Jurkat, Clone E6-1 (cell line): ENCODE measurements at places on chromosomes 5 and 9.

DNA sequence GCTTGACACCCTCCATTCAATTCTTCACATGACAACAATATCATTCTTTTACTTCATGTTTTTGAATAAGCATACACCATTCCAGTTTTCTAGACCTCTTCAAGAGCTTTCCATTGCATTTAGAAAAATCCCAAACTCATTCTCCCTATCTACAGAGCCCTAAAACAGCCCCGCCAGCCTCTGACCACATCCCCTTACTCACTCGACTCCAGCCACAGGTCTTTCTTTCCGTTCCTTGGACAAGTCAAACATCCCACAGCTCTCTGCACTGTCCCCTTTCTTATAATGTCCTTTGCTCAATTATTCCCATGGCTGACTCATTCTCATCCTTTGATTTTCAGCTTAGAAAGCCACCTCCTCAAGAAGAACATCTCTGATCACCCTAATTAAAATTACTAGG lies 38.2 kb downstream of the TTC39B start:
- DNase-seq = no peak

DNA sequence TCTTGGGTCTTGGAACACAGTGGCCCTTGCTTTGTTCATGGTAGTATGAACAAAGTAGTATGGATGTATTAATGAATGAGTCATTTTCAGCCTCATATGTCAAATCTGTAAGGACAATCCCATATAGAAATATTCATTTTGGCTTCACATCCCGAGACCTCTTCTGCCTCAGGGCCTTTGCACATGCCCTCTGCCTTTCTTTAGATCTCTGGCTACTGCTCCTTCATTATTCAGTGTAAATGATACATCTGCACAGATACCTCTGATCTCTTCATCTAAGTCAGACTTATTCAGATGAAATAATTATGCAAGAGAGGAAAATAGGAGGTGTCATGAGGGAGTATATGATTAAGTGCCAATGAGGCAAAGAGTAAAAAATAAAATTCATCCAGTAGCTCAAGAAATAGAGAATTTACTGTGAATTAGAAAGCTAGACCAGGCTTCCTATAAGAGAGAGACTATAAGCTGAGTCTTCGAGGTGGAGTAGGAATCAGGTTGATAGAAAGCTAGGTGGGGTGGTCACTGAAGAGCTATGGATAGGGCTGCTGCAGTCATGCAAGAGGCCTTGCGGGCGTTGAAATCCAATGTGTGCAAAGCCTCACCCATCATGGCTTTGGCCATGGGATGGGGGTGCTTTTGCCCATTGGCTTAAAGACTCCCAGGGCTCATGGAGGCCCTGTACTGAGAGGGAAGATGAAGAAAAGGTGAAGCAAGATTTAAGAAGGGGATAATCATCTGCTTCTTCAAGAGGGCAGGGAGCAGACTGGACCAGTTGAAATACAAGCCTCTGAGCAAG lies 3.7 kb upstream of the TTLL11 start:
- no peak for DNase-seq

GRCh38 chr9:132588501-132589147 lies 6.2 kb downstream of the BARHL1 start:
- no peak for DNase-seq

DNA sequence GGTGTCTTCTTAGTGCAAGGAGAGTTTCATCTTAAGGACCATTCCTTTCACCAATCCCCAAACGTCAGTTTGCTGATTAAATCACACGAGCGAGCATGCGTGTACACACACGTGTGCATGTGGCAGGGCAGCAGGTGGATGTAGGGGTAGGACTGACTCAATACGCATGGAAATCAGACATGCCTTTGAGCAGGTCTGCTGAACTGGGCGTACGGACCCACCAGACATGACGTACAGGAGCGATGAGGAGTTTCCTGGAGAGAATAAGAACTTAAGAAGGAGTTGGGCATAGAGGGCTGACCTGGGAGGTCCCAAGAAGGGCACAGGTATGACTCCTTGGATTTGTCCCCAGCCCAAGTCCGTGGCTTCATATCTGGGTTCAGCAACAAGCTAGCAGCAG lies 170.0 kb downstream of the FGF18 start:
- no peak for DNase-seq

GRCh38 chr5:119290161-119290569 lies 65.7 kb upstream of the TNFAIP8 start:
- peak; percentile 75 for DNase-seq

- no peak for DNase-seq
These were observed 277.0 kb downstream of the HSPA4 start for GRCh38 chr5:133328800-133329199.

- DNase-seq = peak; percentile 84
These were observed 1.8 kb upstream of the FAM78A start for GRCh38 chr9:131277910-131278701.

GRCh38 chr5:93622240-93622885 lies 39.3 kb downstream of the NR2F1 start:
- peak; percentile 44 for DNase-seq

GRCh38 chr5:87423755-87424154 lies 11.0 kb upstream of the CCNH start:
- no peak for DNase-seq

GRCh38 chr5:73783828-73784227 lies 157.8 kb downstream of the ARHGEF28 start:
- DNase-seq = peak; percentile 8

DNA sequence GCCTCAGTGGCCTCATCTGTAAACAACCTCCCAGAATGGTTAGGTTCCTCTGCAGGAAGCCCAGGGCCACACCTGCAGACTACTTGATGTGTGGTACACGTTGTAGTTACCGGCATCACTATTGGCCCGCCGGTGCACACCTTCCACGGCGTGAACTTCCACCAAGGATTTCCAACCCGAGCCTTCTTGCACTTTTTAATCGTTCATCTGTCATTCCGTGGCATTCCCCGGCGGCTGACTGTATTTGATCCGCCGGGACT lies 5.3 kb upstream of the TRIM41 start:
- no peak for DNase-seq

GRCh38 chr5:4676934-4677333 lies 463.2 kb upstream of the ADAMTS16 start:
- DNase-seq = no peak

GRCh38 chr9:98639133-98639532 lies 69.6 kb downstream of the GABBR2 start:
- no peak for DNase-seq

GRCh38 chr9:92468206-92468605 lies 14.1 kb downstream of the ASPN start:
- DNase-seq = no peak

- no peak for DNase-seq
These were observed 73.8 kb upstream of the CPLX2 start for GRCh38 chr5:175797521-175798038.

GRCh38 chr5:172334196-172334595 lies 50.6 kb upstream of the UBTD2 start:
- no peak for DNase-seq

GRCh38 chr9:84502066-84502465 lies 161.5 kb upstream of the SLC28A3 start:
- DNase-seq = no peak
